Adrenal gland (tissue), 19 donors: ENCODE measurements at places on chromosomes 5 and 9.

GRCh38 chr9:109403766-109404320 lies 83.0 kb upstream of the EPB41L4B start:
- no peak for DNase-seq

GRCh38 chr9:132888151-132888550 lies 9.5 kb downstream of the SPACA9 start:
- DNase-seq = no peak

DNA sequence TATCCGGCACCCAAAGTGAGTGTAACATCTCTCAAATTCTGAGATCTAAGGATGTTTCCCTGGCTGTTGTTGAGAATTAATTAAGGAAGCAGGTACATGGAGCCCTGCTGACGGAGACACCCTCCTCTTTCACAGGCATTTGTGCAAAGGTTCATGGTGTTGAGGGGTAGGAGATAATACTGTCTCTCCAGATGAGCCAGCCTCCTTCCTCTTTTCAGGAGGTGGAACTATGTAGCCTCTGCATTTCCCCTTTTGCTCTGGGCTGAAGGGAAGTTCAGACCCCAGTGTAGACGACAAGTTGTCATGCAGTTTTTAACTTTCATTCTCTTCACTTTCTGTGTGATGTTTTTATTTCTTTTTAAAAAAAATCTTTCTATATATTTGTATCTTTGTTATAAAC lies 107.5 kb downstream of the GALNT10 start:
- DNase-seq = no peak

GRCh38 chr9:93652604-93653592 lies 76.5 kb downstream of the PHF2 start:
- no peak for DNase-seq

- DNase-seq = peak; percentile 94
Measured at GRCh38 chr5:65481635-65482295, at the start of gene ADAMTS6. ADAMTS6 (minus strand) TSS chr5:65481920; CDS start chr5:65473673, 8,247 bp downstream.

- DNase-seq = no peak
Measured at GRCh38 chr5:12901696-12902095, 997.5 kb upstream of the CTNND2 start.

DNA sequence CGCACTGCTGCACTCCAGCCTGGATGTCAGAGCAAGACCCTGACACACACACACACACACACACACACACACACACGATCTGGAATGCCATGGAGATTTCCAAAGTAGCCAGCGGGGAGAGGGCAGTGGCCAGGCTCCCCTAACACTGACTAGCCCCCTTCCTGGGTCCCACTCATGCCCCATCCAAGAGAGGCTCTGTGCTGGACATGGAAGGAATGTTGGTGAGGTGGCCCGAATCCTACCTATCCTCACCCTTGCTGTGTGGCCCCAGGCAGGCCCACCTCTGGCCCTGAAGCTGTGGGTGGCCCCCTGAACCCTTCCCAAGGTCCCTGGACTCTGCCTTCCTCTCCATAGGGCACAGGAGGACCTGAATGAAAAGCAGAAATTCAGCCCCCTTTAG lies 7.3 kb downstream of the BRD3 start:
- DNase-seq = no peak

DNA sequence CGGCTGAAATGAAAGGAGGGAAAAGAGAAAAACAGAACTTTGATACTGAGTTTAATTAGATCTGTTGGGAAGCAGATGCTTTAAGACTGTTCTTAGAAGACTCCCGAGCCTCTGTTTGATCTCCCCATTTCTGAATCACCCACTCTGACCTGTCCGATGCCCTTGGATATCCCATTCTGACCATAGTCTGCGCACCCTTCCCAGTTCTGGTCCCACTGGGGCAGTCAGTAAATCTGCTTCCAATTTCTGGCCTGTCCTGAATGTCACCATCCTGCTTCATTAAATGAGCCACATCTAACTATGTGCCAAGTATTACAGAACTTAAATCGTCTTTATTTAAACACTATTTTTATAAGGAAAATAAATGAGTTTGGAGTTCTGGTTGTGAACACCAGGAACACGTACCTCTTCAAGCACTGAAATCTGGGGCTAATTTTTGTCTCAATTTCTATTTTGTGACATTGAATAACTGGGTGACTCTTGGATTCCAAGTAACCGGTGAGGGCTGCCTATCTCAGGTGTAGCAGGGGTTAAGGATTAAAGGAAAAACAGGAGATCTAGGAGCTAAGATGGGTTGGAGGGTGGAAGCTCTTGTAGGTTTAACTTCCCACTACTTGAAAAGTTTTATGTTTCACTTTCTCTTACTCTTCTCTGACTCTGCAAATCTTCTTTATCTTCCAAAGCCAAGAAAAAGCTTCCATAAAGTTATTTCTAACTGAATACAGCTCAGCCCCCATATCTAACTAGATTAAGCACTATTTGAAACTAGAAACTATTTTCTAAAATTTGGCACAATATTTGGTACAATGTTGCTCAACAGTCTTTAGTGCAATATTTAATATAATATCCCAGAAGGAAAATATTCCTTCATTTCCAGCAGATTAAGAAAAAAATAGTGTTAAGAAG lies 40.1 kb downstream of the ALDH1A1 start:
- DNase-seq = no peak

DNA sequence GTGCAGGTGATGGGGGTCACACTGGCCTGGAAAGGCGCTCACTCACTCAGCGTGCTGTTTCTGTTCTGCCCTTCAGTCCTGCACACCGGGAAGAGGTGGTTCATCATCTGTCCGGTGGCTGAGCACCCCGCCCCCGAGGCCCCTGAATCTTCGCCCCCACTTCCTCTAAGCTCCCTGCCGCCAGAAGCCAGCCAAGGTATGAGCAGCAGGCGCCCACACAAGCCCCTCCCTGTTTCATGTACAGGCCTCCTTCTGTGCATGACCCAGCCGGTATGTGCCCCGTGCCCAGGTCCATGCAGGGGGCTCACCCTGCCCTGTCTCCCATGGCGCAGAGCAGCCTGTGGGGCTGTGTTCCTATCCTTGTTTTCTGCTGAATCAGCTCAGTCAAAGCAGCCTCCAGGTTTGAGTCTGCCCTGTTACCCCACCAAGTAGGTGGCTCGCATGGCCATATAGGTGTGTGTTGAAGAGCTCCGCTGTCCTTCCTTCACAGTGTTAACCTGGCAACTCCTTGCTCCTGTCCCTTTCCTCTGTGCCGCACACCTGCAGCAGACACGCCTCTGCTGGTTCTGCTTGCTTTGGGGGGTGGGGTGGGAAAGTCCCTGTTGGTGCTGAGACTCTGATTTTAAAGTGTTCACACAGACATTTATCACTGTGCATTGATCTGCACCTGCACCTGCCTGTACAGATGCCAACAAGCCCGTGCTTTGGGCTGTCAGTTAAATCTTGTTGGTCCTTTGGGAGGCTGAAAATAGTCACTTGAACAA lies 84.8 kb downstream of the WNK2 start:
- no peak for DNase-seq

DNA sequence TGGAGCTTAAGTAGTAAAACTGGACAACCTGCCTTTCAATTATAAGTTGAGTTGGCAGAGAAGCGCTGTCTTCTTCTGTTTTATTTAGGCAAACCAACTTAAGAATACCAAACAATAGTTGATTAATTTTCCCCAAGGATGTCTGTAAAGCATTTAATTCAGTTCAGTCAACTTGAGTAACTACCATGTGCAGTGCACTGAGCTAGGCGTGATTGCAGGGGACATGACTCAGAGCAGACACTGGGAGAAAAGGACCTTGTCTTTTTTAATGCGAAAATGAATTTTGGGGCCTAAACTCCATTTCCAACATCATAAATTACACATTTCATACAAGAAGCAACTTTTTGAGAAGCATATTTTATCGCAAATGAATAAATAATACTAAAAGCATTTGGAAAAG lies 66.3 kb downstream of the FBXL7 start:
- DNase-seq = peak; percentile 65

DNA sequence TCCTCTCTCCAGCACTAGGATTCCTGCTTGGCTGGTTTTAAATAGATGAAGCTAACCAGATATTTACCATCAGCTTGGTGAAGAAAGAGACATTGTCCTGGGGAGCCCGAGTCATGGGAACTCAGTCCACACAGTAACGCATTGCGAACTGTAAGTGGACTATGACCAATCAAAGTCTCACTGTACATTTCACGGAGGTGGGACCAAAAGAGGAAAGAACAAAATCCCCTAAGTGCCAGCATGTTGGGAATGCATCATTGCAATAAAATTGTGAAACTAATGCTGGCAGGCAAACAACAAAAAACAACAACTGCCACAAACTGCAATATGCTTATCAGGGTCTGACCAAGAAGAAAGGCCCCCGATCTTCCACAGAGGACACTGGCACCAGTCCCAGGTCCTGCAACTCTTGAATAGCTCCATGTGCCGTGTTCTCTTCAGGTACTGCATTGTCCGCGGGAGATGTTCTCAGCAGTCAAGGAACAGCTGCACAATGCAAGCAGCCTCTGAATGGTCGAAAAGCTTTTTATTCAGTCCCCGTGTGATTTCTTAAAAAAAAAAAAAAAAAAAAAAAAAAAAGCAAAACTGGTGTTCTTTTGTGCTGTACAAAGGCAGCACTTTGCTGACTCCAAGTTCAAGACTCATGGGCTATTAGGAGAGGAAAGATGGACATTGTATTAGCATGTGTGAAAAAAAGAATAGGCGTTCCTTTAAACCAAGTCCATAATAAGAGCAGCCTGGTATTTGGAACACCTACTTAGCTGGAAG lies 38.1 kb downstream of the SEMA6A start:
- DNase-seq = no peak

DNA sequence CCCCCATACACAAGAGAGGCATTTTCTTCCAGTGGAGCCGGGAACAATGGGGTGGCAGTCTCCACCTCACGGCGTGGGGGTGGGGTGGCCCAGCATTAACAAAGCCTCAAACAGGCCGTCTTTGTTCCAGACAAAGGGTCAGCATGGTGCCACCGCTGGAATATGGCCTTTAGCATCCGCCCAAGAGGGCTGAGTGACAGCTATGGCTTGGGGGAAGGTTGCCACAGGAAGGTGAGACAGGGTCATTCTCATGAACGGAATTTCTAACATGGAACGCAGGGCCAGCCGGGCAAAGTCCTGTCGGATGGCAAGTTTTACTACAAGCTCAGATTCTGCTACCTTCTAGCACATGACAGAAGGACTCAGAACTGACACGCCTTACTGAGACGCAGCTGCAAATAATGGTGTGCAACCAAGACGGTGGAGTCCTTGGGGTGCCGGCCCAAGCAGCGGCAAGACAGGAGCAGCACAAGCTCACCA lies 64.0 kb downstream of the OTULIN start:
- DNase-seq = no peak

GRCh38 chr5:75050415-75050814 lies 1.9 kb downstream of the GCNT4 start:
- no peak for DNase-seq

DNA sequence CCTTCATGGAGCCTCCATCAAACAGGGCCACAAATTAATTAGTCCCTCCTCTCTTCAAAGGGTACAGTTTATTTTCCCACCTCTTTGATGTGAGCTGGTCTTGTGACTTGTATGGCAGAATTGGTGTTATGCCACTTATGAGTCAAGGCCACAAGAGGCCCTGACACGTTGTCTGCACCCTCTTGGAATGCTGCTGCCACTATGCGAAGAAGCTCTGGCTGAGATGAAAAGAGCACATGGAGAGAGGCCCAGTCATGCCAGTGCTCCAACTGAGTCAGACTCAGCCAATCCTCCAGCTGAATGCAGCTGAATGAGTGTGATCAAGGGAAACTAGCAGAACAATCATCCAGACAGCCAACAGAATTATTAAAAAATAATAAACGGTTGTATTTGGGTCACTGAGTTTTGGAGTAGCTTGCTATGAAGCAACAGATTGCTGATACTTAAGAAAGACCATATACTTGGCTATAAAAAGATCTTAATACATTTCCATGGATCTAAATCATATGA lies 128.3 kb downstream of the MARCHF11 start:
- no peak for DNase-seq

GRCh38 chr5:170773024-170773985 lies 10.2 kb upstream of the GABRP start:
- no peak for DNase-seq

DNA sequence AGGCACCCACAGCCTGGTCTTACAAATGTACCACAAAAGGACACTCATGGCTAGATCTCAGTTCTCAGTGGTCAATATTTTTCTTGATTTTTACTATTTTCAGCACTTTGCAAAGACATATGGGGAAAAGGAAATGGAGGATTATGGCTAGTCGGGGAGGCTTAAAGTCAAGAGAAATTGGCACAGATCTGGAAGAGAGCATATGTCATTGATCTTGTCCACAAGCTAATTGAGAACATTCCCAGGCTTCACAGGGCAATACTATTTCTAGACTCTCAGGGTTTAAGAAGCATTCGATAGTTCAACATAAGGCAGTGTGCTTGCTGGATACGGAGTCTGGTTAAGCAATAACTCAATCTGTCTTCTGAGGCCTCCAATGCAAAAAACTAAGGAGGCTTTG lies 285.8 kb downstream of the ZNF608 start:
- DNase-seq = no peak

DNA sequence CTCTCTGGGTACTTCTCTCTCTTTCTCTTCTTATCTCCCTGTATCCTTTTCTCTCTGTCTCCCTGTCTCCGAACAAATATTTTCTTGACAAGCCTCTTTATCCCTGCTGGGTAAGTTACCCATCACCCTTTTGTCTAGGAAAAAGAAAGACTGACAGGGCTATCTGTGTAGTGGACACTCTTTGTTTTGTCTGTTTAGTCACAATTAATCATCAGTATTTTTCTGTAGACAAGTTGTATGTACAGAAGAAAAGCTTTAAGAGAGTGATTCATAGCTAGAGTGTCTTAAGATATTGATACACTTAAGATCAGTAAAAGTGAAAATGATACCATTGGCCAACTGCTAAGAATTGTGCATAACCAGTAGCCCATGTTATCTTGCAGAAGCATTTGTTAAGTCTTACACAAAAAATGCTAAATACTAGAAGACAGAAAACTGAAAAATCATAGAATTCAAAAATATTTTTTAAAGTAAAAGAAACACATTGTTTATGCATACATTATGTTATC lies 1043.8 kb upstream of the EDIL3 start:
- no peak for DNase-seq

DNA sequence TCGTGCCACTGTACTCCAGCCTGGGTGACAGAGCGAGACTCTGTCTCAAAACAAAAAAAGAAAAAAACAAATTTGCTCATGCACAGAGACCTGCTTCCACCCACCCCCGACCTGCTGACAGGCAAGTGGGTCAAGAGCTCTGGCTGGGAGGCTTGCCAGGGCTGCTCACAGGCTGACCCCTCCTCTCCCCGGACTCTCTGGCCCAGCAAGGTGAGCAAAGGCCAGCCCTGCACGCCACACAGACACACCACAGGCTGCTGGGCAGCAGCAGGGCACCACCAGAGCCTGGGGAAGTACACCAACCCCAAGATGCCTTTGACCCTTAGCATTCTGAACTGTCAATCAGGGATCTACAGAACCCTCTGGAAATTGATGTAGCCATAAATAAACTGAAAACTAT lies 29.2 kb downstream of the NSUN2 start:
- DNase-seq = no peak

- DNase-seq = peak; percentile 55
Measured at GRCh38 chr5:119411361-119412278, 40.7 kb upstream of the HSD17B4 start.

- no peak for DNase-seq
Measured at GRCh38 chr5:123813937-123814624, 302.1 kb downstream of the CSNK1G3 start.
